Activated CD4-positive, alpha-beta T cell treated with anti-CD3 and anti-CD28 coated beads, Interleukin-2, amount 10 ng/mL, durations not matched to agents 7 days and 5 days (primary cell): ENCODE measurements at places on chromosomes 5 and 9. TPM values are rescaled to one million over a fixed set of nuclear protein-coding genes. Genes with fewer than 3 reads are reported as not detected.

DNA sequence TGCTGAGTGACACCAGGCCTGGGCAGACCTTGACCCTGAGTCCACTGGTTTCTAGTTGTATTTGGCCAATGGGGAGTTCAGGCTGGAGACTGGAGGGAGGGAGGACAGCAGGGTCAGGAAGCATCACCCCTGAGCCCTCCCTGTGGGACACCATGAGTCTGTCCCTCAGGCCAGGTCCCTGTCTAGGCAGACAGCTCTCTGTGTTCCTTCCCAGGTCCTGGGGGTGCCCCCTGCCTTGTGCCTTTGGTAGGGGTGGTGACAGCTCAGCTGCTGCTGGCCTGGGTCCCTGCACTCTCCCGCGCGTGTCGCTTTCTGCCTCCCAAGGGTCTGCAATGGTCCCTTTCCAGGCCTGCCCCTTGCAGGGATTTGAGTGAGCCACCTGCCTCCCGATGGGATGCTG, 125.5 kb downstream of the OLFM1 start:
- DNase-seq, result no peak
- no peaks in the 10 kb centered on the region for H3K4me1 ChIP-seq
- H3K4me3 ChIP-seq, result no peak overlapping the region
- no peaks in the 10 kb centered on the region for H3K36me3 ChIP-seq

DNA sequence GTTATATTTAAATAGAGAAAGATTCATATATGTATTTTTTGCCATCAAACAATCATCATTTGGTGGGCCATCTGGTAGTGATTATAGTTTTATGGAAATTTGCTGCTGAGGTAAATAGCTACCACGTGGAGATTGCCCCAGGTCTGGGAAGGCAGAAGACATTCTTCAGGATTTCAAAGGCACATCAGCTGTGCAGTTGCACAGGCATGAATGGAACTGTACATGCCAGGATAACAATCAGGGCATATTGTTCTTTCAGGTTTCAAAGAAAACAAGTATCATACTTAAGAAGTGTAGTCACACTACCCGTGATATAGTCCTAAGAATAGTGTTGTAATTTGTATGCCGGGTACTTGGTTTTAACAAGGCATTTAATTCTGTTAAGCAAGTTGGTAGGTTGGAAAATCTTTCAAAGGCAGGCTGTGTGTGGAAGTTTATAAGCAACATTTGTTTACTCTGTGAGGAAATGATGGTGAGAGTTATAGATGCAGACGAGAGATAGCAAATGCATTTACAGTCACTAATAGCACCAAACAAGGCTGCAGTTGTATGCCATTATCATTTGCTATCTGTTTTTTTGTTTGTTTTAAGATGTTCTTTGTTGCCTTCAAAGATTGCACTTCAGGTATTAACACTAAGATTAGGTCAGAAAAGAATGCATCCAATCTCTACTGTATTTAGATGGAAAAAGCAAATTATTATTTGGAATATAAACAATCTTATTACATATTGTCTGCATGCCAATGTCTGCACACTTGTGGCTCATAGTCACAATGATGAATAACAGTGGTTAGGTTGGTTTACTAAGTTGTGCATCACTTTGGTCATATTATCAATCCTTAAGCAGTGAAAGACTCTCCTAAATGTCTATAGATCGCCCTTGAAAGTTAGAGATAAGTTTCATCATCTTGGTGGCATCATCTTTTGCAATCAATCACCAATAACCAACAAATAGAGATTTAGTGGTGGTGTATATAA, 55.3 kb downstream of the RPS23 start:
- H3K27ac ChIP-seq, result no peak overlapping the region
- no peak overlapping the region for H3K4me3 ChIP-seq
- H3K27me3 ChIP-seq, result no peaks in the 10 kb centered on the region
- peaks cover 9% of the 10 kb centered on the region for H3K4me1 ChIP-seq
- no peak for DNase-seq

- no peak for DNase-seq
- H3K27me3 ChIP-seq, result no peaks in the 10 kb centered on the region
- H3K36me3 ChIP-seq, result no peaks in the 10 kb centered on the region
- H3K4me3 ChIP-seq, result no peak overlapping the region
Observed at GRCh38 chr9:106886111-106887046, 23.4 kb downstream of the ZNF462 start.

DNA sequence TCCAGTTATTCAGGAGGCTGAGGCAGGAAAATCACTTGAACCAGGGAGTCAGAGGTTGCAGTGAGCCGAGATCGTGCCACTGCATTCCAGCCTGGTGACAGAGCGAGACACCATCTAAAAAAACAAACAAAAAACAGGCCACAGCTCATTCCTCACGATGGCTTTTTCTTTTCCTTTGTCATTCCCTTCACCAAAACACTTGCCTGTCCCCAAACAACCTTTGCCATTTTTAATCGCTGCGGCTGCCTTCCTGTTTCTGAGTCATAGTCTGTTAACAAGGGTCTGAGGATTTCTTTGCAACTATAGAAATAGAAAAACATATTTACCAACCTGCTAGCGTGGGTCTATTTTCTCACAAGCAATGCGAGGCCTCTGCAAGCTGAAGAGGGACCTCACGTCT, 123.0 kb upstream of the FSTL4 start:
- H3K27ac ChIP-seq, result no peak overlapping the region
- H3K27me3 ChIP-seq, result peaks cover 4% of the 10 kb centered on the region
- no peaks in the 10 kb centered on the region for H3K4me1 ChIP-seq
- no peak for DNase-seq
- no peak overlapping the region for H3K4me3 ChIP-seq
- H3K36me3 ChIP-seq, result no peaks in the 10 kb centered on the region

- no peak overlapping the region for H3K27ac ChIP-seq
- DNase-seq, result no peak
Observed at GRCh38 chr5:138024117-138024516, 8.8 kb downstream of the FAM13B start.

DNA sequence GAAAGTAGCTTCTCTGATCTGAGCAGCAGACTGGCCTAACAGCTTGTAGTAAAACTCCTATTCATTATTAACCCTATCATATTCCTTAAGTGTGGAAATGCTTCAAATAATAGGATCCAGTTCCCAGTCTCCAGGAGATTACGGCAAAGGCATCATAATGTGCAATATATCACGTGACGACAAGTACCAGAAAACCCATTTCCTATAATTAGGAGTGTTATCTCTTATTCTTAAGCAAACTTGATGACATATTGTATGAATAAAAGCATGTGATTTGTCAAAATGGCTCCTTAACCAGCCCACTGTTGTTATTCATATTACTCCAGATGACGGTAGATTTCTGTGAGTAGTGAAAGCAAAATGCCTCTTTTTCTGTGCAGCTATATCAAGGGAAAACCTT, 2.9 kb downstream of the SV2C start:
- peaks cover 26% of the 10 kb centered on the region for H3K4me1 ChIP-seq
- no peak overlapping the region for H3K4me3 ChIP-seq
- no peaks in the 10 kb centered on the region for H3K36me3 ChIP-seq
- H3K27ac ChIP-seq, result no peak overlapping the region

GRCh38 chr9:615756-616155, 225.7 kb upstream of the DMRT1 start:
- peaks cover 7% of the 10 kb centered on the region for H3K4me1 ChIP-seq
- H3K27ac ChIP-seq, result no peak overlapping the region
- peaks cover 3% of the 10 kb centered on the region for H3K27me3 ChIP-seq
- no peak overlapping the region for H3K4me3 ChIP-seq
- no peak for DNase-seq

- H3K4me1 ChIP-seq, result no peaks in the 10 kb centered on the region
- H3K36me3 ChIP-seq, result peaks cover 28% of the 10 kb centered on the region
- DNase-seq, result no peak
Observed at GRCh38 chr9:105737205-105737604, 42.9 kb downstream of the TMEM38B start.

DNA sequence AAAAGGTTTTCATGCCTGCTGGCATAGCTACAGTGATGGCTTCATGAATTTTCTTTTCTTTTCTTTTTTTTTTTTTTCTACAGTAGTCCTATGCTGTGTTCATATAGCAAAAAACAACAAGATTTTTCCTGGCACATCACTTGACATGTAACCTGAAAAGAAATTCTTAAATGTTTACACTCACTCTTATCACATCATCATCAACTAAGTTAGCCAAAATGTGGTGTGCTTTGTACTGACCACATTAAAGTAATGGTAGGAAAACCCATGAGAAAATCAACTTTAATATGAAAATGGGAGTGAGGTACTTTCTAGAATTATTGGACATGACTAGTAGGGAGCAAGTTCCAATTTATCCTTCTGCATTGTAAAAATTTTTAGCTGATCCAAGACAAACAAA, 146.7 kb downstream of the SSBP2 start:
- H3K27ac ChIP-seq, result no peak overlapping the region
- peaks cover 14% of the 10 kb centered on the region for H3K36me3 ChIP-seq
- no peak for DNase-seq
- H3K4me1 ChIP-seq, result peaks cover 3% of the 10 kb centered on the region
- H3K27me3 ChIP-seq, result no peaks in the 10 kb centered on the region

DNA sequence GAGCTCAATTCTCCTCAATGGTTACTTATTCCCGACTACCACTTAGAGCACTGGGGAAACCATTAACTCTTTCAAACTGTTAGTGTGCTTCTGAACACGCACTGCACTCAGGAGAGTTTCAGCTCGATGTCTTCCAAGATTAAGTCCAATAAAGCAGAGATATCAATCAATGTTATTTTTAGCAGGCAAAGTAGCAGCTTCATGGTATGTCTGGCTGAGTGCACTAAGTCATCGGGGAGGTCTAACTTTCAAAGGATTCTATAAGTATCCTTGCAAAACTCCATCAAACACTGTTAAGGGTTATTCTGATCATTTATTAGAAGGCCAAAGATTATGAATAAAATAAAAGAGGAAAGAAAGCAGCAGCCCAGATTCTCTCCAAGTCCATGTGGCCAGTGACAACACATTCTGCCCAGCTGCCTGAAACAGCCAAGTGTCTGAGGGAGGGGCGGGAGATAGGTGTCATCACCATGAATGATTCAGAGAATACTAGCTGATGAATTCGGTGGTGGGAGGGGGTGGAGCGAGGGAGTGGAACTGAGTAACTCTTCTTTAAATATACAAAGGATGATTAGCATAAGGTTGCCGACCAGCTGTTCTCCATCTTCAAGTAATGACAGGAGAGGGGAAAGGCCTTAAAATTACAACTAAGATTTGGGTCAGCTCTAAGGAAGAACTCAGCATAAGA, 21.3 kb downstream of the NREP start:
- no peaks in the 10 kb centered on the region for H3K27me3 ChIP-seq
- peaks cover 40% of the 10 kb centered on the region for H3K4me1 ChIP-seq
- H3K27ac ChIP-seq, result no peak overlapping the region
- H3K36me3 ChIP-seq, result peaks cover 21% of the 10 kb centered on the region
- DNase-seq, result no peak
- H3K4me3 ChIP-seq, result no peak overlapping the region

DNA sequence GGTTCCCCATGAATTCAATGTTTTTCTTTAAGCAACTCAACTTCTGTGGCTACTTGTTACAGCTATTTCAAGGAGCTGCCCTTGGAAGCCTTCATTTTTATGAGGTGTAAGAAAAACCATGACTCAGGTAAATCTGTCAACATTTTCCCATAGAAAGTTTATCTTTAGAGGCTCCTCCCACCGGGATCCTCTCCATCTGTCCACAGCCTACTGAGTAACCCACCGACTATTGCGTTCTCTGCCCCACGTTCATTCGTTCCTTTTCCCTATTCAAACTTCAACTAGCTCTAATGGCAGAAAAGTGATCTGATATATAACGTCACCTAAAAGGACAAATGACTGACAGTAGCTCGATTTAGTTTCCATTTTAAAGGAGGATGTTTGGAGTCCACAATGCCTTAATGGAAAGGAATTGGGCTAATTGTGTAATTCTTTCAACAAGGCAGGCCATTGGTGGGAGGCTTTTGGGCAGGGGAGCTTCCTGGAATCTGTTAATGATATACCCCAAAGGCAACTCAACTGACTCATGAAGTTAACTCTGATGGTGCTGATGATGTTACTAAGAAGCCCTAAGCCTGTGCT, 29.3 kb upstream of the NR3C1 start:
- no peaks in the 10 kb centered on the region for H3K36me3 ChIP-seq
- H3K27ac ChIP-seq, result no peak overlapping the region
- H3K4me3 ChIP-seq, result no peak overlapping the region
- H3K27me3 ChIP-seq, result peaks cover under 1% of the 10 kb centered on the region
- peaks cover 51% of the 10 kb centered on the region for H3K4me1 ChIP-seq

GRCh38 chr5:170368586-170368985, 20.6 kb downstream of the KCNMB1 start:
- no peak for DNase-seq
- H3K27me3 ChIP-seq, result peaks cover 19% of the 10 kb centered on the region
- H3K4me1 ChIP-seq, result no peaks in the 10 kb centered on the region
- no peaks in the 10 kb centered on the region for H3K36me3 ChIP-seq

GRCh38 chr9:112819635-112820496, 69.3 kb downstream of the SNX30 start:
- H3K4me1 ChIP-seq, result no peaks in the 10 kb centered on the region
- peaks cover 3% of the 10 kb centered on the region for H3K36me3 ChIP-seq
- H3K27me3 ChIP-seq, result no peaks in the 10 kb centered on the region
- H3K27ac ChIP-seq, result no peak overlapping the region
- DNase-seq, result peak; percentile 23
- H3K4me3 ChIP-seq, result no peak overlapping the region

DNA sequence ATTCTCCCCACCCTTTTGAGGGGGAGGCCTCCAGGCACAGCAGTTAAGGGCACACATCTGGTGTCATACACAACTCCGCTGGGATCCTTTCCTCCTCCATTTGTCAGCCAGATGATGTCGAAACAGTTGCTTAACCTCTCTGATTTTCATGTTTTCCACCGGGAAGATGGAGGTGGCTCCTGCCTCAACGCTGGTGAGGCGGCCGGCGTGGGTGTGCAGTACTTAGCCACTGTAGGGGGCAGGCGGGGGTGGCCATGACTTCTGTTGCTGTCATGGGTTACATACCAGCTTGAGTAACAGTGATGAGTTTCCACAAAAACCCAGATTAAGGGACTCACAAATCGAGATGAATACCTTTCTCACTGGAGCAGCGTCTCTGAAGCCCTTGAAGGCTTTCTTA, 63.1 kb upstream of the EPB41L4B start:
- peaks cover 9% of the 10 kb centered on the region for H3K27me3 ChIP-seq
- H3K4me1 ChIP-seq, result no peaks in the 10 kb centered on the region
- DNase-seq, result no peak
- H3K4me3 ChIP-seq, result no peak overlapping the region
- no peak overlapping the region for H3K27ac ChIP-seq
- no peaks in the 10 kb centered on the region for H3K36me3 ChIP-seq

DNA sequence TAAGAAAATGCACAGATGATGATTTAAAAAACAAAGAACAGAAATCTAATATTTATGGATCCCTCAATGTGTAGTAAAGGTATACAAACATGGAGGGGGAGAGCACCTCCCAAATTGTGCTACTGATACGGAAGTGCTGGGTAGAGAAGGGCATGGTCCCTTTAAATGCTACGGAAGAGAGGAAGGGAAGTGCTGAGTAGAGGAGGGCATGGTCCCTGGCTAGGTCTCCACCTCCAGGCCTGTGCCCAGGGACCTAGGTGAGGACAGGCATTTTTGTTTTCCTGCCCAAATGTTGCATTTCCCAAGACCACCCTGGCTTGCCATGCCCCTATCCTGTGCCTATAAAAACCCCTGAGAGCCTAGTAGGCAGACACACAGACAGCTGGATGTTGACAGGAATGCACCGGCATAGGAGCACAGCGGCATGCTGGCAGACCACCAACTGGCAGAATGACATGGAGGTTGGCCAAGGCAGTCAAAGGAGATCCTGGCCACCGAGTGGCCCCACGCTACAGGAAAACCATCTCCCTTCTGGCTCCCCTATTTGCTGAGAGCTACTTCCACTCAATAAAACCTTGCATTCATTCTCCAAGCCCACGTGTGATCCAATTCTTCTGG, 62.1 kb upstream of the SPDL1 start:
- H3K27me3 ChIP-seq, result peaks cover 11% of the 10 kb centered on the region
- DNase-seq, result no peak
- no peak overlapping the region for H3K4me3 ChIP-seq
- H3K36me3 ChIP-seq, result no peaks in the 10 kb centered on the region

The TMEM171 gene
- not detected for total RNA-seq

The HRH2 gene
- 25.5 TPM for total RNA-seq

The ZNF618 gene
- 0.27 TPM for total RNA-seq

The SPINK6 gene
- not detected for total RNA-seq
